ENCODE measurements at places on chromosomes 13 and 19.

- ATAC-seq, result no peak
Measured at GRCh38 chr19:10187315-10187714, 7.4 kb downstream of the DNMT1 start.

GRCh38 chr19:35863018-35863417 is 5.4 kb upstream of the APLP1 start:
- ATAC-seq, result no peak

GRCh38 chr19:20244356-20244755 is 77.3 kb downstream of the ZNF486 start:
- peak; percentile 84 for ATAC-seq

DNA sequence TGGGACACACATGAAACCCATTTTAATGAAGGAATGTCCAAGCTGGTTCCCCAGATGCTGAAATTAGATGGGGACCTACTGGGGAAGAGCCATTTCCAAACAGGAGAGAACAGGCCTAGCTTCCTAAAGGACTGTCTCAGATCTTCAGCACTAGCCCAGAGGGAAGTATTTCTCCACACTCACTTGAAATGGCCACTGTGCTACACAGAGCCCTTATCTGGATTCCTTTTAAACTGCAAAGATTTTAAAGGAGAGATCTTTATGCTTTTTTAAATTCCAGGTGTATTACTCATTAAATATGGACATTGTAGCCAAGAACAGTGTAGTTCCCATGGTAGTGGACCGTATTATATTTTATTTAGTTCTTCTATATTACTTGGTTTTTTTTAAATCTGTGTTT is 255.3 kb downstream of the SHISA2 start:
- ATAC-seq, result no peak

DNA sequence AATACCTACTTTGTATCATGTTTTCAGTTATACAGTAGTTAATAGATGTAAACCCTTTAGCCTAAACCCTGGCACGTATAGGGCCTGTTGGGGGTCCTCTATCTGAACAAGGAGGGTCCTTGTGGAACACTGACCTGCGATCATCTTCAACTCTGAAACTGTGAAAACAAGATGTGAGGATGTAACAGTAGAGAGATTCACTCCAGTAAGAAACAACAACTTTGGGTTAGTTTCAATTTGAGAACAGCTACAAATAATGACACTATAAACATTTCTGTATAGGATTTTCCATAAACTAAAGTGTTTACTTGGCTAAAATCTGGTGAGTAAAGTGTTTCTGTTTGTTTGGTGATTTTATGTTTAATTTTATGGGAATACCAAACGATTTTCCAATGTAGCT is 2.1 kb downstream of the CLC start:
- ATAC-seq, result peak; percentile 48
